ENCODE measurements at places on chromosomes 12 and 14.

DNA sequence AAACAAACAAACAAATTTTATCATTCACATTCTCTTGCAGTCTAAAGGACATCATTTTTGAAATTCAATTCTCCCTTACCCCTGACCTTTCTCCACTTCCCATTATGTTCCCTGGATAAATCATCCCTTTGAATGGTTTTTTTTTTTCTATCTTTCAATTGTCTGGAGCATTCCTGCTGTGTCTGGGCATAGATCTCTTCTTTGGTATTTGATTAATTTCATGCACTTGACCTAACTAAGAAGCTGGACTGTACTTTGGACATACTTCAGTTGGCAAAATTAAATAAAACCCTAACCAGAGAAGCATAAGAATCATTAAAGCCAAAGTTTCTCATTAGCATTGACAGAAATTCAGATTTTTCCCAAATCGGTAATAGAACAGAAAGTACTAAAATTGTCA is 163.6 kb upstream of the BMP4 start:
- DNase-seq: no peak

DNA sequence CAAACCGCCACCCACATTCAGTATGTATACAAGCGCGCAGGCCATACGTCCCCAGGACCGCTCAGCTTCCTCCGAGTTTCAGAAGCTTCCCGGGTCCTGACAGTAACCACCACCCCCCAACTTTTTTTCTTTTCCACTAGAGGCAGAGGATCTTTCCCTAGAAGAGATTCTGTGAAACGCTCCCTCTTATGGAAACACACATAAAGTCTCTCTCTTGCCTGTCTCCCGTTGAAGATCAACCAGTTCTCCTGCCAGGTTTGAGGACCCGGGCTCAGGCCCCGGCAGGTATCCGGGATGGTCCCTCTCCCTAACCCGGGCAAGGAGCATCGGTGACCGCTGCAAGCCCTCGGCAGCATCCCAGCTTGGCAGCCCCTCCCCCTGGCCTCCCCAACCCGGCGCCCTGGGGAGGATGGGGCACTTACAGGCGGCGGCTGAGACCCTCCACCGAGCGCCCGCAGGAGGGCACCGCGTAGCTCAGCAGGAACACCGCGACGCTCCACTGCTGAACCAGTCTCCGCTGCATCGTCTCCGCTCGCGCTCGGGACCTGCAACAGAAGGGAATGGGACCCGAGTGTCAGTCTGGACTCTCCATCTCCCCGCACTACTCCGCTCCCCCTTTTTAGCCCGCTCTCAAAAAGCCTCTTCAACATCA is 3.4 kb downstream of the PTHLH start:
- no peak for DNase-seq

DNA sequence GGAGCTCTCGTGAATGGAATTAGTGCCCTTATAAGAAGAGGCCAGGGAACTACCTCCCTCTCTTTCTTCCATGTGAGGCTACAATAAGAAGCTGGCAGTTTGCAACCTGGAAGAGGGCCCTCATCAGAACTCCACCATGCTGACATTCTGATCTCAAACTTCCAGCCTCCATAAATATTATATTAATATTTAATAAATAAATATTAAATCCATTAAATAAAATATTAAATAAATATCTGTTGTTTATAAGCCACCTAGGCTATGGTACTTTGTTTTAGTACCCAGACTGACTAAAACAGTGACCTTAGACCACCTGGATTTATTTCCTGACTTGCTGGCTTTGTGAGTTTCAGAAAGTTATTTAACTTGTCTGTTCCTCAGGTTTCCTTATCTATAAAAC is 49.9 kb downstream of the ZNF641 start:
- no peak for DNase-seq

GRCh38 chr12:68158432-68158831 is 1.1 kb downstream of the IFNG start:
- DNase-seq: no peak

DNA sequence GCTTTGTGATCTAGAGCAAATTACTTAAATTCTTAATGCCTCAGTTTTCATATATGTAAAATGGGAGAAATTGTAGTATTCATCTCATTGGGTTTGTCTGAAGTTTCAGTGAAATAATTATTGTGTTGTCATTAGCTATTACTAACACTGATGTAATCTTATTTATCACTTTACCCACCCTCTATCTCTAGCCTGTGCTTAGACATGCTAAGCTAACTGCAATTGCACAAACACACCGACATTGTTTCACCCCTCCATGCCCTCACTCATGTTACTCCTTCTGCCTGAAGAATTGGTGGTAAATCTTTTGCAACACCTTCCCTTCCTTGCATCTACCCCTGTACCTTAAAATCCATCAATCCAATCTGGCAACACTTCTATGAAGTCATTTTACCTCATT is 241.6 kb downstream of the BCAT1 start:
- no peak for DNase-seq

GRCh38 chr12:18320036-18320617 is 58.8 kb downstream of the PIK3C2G start:
- DNase-seq: peak; percentile 69

GRCh38 chr12:98595243-98595988 is 1.9 kb downstream of the SLC25A3 start:
- peak; percentile 65 for DNase-seq

DNA sequence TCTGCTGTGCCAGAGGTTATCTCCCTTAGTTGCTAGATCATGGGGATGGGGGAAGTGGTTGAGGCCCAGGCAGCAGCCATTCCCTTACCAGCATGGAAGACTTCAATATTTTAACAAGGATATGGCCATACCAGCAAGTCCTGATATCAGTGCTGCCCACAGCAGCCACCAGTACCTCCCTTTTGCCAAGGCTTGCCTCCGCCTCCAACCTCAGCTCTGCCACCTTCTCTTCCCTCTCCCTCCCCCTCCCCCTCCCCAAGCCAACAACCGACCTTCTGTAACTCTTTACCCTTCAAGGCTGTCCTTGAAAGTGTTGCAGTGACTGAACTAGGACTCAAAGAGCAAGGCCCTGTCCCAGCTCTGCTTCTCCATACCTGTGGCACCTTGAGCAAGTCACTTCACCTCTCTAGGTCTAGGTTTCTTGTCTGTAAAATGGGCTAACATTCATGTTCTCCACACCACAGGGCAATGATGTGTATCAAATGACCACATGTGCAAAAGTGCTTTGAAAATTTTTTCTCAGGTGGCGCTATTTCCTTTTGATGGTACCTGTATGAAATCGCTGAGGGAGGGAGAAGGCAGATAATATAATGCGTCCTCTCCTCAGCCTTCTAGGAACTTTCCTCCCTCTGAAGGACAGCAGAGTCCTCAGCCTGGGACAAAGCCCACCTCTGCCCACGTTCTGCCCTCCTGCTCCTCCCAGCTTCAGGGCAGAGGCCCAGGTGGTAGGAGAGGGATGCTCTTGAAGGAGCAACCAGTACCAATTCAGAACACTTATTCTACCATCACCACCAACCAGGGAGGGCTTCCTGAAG is 14.7 kb downstream of the PLEKHG6 start:
- no peak for DNase-seq

GRCh38 chr12:80050236-80050635 is 49.1 kb upstream of the OTOGL start:
- DNase-seq: no peak

DNA sequence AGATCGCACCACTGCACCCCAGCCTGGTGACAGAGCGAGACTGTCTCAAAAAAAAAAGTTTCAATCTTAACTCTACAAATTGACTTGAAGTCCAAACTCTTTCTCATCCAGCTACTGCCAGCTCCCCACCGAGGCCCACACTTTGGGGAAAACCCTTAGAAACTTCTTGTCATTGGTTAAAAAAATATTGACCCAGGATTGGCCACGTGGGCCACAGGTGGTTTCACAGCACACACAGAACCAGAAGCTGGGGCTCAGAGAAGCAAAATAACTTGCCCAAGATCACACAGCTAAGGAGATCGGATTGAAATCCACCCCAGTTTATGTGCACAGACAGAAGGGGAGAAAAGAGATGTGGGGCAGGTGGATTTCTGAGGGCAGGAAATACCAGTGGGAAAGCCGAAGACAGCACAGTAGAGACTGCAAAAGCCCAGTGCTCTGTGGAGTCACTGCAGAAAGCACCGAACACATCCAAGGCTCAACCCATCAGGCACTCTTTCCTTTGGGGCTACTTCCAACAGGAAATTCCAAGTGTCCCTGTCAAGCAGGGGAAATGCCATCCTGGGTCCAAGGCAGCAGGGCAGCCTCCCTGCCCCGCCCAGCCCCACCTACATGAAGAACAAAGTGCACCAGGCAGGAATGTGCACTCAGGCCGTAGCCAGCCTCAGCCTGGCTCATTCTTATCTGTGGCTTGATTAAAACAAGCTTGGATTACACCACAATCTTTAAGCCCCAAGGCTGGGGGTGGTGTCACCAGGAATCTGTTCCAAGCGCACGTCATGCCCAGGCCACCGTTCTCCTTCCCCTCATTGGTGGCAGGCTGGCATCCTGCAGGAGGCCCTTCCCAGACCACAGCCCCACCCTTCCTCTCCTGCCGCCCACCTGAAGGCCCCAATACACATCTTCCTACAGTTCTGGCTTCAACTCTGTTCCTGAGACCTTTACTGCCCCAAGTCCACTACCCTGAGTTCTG is 72.5 kb downstream of the ITPK1 start:
- no peak for DNase-seq

- DNase-seq: no peak
Measured at GRCh38 chr12:121980191-121980891, 41.3 kb upstream of the BCL7A start.

GRCh38 chr14:25988536-25988935 is 609.3 kb downstream of the NOVA1 start:
- no peak for DNase-seq

DNA sequence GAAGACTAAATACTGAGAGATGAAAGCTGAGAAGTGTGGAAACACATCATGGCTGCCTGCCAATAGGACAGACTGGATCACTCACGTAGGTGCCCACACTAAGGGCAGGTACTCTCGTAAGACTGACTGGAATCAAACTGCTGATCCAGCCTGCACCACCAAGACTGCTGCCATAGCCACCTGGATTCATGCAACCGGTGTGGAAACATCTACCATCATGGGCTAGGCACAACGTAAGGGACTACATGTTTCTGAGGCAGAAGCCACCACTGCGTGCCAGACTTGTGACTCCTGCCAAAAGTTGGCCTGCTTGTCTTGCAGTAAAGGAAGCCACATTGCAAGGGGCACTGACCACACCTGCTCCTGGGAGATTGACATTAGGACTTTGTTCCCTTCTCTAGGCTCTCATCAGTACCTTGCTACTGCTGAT is 3.8 kb downstream of the POMT2 start:
- no peak for DNase-seq

GRCh38 chr12:92297405-92297804 is 151.8 kb upstream of the BTG1 start:
- no peak for DNase-seq

- DNase-seq: no peak
Measured at GRCh38 chr12:111276146-111276545, 92.7 kb downstream of the PHETA1 start.

DNA sequence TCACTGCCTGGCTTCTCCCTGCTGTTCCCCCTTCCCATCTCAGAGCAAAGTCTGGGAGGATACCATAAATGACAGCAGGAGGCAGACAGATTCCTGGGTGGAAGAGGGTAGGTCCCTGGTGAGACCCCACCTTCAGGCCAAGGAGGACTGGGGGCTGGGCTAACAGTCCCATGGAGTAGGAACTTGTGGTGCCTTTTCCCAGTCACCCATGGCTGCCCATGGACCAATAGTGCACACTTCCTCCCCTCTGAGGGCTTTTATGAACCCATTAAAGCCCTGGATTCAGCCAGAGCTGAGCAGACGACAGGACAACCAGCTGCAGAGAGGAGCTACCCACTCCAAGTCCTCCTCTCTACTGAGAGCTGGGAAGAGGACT is 36.6 kb upstream of the OR5AU1 start:
- no peak for DNase-seq

GRCh38 chr12:75943730-75944096 is 87.9 kb downstream of the PHLDA1 start:
- DNase-seq: no peak

DNA sequence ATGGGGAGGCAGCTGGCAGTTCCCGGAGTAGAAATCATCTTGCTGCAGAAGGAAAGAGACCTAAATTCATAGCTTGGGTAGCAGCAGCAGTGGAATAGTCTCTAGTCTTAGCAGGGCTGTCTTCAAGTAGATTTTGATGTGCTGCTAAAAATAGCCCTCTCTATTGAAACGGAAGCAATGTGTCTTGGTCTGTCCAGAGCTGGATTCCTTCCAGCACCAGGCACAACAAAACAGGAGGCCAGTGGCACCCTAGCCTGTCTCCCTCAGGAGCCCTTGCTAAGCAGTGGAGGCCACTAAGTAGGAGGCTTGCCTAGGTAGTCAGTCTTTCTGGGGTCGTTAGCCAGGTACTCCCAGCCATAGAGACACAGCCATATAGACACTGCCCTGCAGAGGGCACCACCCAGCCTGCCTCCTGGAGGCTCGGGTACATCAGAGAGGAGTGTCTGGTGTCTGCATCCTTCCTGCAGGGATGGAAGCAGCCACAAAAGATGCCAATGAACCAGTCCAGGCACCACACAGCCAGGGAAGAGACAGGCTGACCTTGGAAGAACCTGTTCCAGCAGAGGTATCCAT is 97.5 kb downstream of the CRACR2A start:
- DNase-seq: no peak

DNA sequence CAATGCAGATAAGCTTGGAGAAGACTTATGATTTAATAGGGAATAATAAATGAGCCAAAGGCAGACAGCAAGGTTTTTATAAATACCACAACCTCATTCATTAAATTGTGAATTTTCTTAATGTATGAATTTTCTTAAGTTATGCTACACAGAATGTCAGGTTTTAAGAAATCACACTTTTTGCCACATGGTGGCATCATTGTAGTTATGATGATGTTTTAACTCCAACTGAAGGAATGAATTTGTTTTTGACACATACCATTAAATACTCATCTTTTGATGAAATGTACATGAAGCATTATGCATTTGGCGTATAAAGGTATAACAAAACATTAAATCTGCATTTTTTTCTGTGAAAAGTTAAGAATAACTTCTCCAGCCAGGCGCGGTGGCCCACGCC is 524.1 kb upstream of the FBXO33 start:
- DNase-seq: no peak

DNA sequence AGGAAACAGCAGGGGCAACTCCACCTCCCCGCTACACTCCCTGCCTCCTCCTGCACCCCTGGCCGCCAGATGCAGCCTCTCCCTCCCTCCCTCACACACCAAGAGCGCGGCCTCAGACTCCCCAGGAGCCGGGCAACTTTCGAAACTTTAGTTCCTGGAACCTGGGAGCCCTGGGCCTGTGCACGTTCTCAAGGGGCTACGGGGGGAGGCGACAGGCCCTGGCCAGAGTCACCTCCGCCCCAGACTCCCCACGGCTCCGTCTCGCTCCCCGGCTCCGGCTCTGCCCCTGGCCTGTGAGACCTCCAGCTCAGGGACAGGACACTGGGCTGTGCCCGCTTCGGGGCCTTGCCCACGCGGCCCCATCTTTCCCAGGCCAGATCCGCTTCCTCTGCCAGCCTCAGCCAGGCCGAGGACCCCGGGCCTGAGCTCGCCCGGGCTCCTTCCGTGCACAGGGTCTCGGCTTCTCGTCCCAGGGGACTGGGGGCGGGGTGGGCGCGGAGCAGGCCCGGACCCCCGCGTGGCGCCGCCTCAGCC is 5.5 kb downstream of the AMN start:
- no peak for DNase-seq

- no peak for DNase-seq
Measured at GRCh38 chr12:98730412-98730811, 85.3 kb downstream of the APAF1 start.

GRCh38 chr14:78836777-78837176 is 666.6 kb downstream of the NRXN3 start:
- peak; percentile 8 for DNase-seq
